ENCODE measurements at places on chromosomes 13 and 19.

- DNase-seq = no peak
Observed at GRCh38 chr19:51822946-51823345, 28.0 kb downstream of the FPR3 start.

DNA sequence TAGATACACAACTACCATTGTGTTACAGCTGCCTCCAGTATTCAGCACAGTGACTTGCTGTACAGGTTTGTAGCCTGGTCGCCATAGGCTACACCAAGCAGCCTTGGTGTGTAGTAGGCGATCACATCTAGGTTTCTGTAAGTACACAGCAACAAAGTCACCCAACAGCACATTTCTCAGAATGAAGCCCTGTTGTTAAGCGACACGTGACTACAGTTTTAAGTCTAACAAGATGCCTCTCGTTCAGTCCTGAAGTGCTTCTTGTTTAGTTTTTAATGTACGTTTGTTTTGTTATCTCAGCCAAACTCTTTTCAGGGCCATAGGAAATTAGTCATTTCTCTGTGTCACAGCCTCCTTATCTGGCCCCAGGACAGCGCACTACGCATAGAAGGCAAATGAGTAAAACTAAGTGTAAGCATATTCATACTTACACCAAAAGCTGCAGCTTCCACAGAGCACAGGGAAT is 50.0 kb upstream of the GPR183 start:
- peak; percentile 70 for DNase-seq

GRCh38 chr13:41782086-41782485 is 178.8 kb downstream of the VWA8 start:
- no peak for DNase-seq

GRCh38 chr19:35253316-35254286 is 4.8 kb downstream of the LSR start:
- no peak for DNase-seq

DNA sequence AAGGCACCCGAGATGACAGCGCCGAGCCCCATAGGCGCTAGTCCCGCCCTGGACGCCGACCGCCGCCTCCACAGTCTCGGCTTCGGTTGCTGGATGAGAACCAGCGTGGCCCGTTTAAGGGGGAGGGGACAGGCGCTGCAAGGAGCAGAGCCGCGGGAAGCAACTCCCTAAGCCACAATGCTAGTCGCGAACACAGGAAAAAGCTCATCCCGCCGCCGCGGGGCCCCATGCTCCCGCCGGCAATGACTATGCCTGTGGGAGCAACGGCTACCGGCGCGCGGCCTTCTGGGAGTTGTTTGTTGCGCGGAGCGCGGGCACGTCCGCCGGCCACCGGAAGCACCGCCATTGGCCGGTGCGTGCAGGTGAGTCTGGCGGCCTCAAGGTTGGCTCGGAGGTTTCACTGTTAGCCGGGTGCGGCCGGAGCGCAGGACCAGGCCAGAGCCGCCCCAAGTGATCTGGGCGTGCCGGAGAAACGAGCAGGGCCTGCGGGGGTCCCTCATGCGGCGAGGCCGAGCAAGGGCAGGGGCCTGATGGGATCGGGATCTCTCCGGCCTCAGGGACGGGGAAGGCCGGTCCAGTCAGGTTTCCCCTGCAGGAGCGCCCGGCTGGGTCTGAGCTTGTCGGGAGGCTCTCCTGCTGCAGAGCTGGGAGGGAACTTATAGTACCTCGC is at the start of gene ZNF544:
Gene ZNF544 (plus strand): TSS at position 330 of the 670 bp plus-strand sequence. CDS start 15,110 bp downstream, outside the sequence.
- peak; percentile 69 for DNase-seq

DNA sequence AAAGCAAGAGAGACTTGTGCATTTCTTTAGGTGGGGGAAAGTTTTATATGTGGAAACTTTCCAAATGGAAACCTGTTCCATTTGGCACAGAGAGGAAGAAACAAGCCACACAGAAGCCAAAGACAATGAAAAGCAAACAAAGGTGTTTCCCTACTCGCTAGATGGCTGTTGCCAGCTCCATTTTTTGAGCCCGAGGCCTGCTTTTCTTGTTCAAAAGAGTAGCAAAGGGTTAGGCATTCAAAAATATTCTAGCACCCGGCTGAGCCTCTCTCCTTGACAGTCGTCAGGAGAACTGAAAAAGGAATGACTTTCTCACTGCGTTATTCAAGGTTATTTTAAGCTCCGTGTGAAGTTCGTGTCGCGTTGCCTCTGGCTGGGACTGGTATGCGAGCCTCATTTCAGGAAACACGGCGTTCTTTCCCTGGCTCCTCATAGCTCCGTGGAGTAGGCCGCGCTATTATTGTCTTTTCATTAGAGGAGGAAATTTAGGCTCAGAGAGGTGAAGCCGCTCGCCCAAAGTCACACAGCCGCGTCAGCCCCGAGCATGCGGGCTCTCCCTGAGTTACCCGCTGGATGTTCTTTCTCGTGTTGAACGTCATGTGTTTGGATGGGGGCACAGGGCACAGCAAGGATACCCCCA is 7.6 kb downstream of the TRPM4 start:
- DNase-seq = no peak

GRCh38 chr19:35760711-35761349 is 2.9 kb downstream of the PROSER3 start:
- no peak for DNase-seq

DNA sequence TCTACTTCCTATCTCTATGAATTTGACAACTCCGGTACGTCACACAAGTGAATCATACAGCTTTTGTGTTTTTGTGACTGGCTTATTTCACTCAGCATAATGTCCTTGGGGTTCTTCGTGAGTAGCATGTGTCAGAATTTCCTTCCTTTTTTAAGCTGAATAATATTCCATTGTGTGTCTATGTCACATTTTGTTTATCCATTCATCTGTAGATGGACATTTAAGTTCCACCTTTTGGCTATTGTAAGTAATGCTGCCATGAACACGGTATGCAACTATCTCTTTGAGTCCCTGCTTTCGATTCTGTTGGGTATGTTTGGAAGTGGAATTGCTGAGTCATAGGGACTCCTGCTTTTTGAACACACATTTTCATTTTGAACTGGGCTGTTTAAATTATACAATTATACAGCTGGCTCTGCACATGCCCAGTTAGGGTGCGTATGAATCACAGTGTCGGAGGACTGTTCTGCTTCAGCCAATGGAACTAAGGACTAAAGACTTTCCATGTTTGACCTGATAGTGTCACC is 43.0 kb upstream of the C13orf42 start:
- DNase-seq = no peak

- peak; percentile 44 for DNase-seq
Observed at GRCh38 chr19:1651568-1652291, 685 bp downstream of the TCF3 start.

DNA sequence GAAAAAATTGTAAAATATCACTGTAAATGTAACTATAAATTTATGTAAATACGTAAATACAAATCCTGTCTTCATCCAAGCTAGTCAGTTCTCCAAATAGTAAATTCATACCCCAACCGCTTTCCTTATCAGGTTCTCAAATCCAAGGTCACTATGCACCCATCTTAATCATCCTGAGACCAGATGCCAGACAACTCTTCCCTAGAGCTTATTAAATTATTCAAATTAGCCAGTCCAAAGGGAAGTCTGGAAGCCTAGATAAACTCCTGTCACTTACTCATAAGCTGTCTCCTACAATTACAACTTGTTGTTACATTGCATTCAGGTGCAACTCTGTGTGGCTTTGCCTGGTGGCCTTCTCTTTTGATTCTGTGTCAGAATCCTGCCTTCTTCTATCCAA is 836.1 kb upstream of the PCDH20 start:
- DNase-seq = no peak

GRCh38 chr19:46648060-46648960 is 12.3 kb upstream of the GNG8 start:
- no peak for DNase-seq

- no peak for DNase-seq
Observed at GRCh38 chr19:1275976-1276627, 772 bp downstream of the FAM174C start.

GRCh38 chr13:112738606-112739005 is 48.8 kb downstream of the ATP11A start:
- no peak for DNase-seq

DNA sequence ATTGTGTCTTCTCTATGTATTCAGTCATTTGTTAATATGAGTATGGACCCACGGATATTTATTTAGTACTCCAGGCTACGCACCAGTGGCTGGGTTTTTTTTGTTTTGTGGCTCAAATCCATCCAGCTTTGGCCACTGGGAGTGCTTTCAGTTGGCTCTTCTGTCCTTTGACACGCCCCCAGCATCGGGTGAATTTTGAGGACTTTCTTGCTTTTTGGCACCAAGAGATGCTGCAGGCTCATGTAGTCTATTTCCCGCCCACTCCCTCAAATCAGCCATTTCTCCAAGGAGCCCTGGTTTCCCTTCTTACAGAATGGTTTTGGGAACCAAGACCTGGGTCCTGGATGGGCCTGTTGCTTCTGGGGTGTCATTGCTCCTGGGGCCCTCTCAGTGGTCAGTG is 55.8 kb downstream of the SMARCA4 start:
- no peak for DNase-seq

DNA sequence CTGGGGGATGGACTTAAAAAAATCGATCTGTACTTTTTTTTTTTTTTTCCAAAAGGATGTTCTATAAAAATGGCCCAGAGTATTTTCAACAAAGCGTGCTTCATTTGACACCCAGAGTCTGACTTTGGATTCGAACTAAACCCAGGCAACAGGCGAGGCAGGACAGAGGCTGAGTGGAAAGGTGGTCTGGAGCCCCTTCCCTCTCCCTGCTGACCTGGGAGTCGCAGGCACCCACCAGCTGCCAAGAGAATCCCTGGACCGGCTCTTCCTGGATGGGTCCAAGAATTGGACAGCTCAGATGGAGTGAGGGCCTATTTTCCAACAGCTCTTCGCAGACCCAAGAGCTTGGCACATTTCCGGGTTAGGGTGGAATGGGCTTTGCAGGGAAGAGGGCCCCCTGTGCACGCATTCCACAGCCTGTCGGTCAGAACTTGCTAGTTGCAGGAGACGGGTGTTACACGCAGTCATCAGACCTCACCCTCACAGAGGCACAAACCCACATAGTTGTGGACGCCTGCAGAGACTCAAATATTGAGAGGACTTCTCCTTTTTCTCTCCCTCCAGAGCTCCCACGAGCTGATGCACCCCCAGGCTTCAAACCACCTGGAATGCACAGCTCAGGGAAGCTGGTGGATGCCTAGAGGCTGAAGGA is 15.2 kb downstream of the KCTD15 start:
- DNase-seq = no peak

DNA sequence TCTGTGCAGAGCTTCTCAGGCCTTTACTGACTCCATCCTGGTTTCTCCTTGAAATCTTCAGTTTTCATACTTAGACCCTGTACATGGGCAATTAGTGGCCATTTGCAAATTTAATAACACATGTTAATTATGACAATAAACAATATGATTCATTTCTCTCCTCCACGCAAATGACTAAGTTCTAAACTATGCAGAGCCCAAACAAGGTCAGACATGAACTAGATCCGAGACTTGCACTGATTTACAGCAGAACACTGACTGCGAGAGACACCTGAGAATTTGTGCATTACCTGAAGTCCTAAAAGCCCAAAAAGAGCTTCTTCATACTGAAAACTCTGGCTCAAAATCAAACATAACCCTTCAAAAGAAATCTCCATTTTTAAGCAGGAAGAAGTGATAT is 521.8 kb downstream of the MYO16 start:
- DNase-seq = no peak

DNA sequence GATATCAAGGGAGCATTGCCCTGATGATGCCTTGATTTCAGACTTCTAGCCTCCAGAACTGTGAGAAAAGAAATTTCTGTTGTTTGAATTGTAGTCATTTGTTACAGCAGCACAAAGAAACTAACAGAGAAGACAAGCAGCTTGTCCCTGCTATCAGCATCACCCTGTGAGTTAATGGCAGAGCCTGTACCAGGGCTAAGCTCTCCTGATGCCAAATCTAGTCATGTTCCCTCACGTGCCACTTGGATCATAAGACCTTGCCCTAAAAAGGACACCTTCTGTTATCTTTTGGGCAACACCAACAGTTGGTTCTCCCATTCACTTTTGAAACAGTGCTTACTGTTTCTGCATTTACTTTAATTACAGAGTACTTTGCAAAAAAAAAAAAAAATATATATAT is 14.8 kb downstream of the RCBTB2 start:
- DNase-seq = no peak

DNA sequence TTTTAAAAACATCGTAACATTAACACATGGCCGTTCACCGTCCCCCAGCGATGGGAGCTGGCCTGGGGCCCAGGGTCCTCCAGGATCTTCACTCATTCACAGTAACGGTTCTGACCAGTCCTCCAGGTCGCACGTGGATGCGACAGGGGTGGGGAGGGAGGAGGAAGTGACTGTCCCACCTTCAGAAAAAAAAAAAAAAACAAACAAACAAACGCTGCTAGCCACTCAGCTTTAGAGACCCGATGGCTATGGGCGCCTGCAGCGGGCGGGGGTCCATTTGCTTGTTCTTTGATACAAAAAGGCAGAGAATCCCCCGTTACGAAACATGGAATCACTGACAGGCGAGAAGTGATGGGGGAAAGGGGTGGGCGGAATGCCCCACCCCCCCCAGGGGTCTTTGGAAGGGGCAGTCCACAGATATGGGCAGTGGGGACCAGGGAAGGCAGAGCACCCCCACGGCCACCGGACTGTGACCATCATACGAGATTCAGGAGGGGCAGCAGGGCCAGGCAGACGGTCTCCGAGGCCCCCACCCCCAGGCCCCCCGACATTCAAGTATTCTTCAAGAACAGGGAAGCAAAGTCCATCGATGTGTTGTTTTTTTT is 13.3 kb downstream of the MKNK2 start:
- no peak for DNase-seq

DNA sequence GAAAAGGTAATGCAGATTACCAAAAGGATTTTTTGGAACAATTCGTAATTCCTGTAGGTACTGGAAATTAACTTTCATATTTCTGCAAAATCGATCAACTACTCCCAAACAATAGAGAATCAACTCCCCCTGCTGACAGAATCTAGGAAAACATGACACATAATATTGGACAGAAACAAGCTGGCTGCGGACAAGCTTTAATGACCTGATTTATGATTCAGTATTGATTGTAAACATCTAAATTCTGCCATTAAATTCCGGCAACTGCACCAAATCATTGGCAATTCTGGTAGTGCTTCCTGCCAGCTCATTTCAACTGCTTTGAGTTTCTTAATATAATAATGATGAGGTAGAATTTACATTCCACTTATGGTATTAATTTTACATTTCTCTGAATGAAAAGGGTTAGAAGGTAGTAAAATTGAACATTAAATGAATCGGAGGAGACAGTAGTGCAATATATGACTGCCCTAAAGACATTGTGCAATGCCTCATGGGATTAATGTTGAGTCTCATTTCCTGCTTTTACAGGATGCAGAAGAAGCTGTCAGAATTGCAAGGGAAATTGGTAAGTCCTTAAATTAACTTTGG is 146.5 kb downstream of the PCCA start:
- DNase-seq = no peak

GRCh38 chr19:13366529-13367143 is 139.6 kb downstream of the CACNA1A start:
- no peak for DNase-seq

DNA sequence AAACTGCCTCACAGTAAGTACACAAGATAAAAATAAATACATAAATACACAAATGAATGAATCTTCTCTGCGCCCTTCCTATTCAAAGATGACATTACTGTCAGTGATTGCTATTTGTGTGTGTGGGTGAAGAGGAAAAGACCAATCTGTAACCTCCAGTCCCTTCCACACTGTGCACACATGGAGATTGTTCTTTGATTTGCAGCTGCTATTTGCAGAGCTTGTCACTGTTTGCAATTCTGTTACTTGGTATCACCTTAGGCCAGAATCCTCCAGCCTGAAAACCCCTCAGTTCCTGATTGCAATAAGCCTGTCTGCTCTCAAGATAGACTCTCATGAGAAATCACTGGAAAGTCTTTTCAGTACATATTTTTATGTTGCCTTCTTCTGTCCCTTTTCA is 1314.9 kb downstream of the PCDH9 start:
- DNase-seq = no peak

All from activated CD4-positive, alpha-beta memory T cell treated with anti-CD3 and anti-CD28 coated beads, Interleukin-2, amount 10 ng/mL, durations not matched to agents 7 days and 5 days (primary cell).